ENCODE measurements at places on chromosomes 1 and 21.

DNA sequence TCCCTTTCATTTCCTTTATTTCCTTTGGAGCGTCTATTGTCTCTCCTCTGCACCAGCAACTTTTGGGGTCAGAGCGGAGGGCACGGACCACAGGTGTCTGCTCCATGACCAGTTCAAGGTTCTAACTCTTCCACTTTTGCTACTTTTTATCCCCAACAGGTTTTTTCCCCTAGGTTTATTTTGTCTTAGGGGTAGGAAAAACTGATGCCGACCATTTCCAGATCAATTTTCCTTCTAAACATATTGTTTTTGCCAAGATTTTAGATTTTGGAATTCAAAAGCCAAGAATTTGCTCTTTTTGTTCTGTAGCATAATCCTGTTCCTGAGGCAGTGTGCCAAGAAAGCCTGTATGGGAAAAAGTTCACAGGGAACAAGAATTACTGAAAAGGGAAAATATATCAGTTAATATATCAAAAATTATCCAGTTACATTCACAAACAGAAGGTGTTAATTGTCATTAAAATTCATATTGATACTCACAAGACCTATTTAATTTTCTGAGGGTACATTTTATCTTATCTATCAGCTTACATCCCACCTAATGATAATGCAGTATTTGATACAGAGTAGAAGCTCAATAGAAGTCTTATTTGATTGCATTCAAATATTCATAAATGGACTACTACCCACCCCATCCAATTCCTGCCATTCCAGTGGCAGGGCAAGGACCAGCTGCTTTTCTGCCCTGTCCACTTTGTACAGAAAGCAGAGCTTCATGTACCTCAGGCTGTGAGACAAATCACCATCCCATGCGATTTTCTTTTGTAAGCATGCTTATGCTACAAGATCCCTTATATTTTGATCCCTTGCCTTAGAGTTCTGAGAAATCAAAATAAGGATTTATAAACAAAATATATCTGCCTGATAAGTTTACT is 31.2 kb downstream of the TSEN15 start:
- DNase-seq: no peak

GRCh38 chr1:224292419-224292818 is 37.6 kb downstream of the NVL start:
- no peak for DNase-seq

DNA sequence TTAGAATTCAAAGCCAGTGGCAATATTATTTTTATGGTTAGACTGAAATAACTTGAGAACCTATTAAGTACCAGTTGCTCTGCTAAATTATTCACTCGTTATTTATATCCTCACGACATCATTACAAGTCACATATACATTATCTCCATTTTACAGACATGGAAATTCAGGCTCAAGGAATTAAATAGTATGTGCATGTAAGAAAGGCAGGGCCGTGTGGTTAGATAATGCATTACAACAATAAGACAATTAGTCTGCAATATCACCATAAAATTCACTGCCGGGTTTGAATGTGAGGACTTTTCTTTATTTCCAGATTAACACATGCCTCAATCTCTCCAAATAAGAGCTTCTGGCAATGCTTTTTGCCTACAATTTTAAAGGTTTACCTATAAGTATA is 523.4 kb downstream of the PTBP2 start:
- DNase-seq: peak; percentile 15

DNA sequence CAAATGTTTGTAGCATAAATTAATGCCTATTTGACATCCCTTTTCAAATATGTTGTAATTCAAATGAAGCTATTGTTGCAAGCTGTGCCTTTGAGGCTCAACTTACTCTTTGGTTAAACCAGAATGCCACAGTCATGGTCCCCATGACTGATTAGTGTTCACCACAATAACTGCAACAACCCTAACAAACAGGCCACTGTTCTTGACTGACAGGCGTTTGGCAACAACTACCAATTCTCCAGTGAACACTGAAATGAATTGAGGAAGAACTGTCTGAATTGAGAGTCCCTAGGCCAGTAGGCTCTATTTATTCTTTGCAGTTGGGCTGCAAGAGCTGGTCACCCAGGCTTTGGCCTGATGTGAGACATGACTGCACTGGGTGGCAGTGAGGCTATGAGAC is 6.6 kb upstream of the TMEM167B start:
- no peak for DNase-seq

All from Kasumi-1 (cell line).